Fibroblast of skin of left biceps (primary cell): ENCODE measurements at places on chromosomes 1 and 21.
A peak's percentile ranks its signal among the peaks of the same experiment; 100 is the strongest.

- peak; percentile 88 for DNase-seq
These were observed 228.2 kb upstream of the USP24 start for GRCh38 chr1:55443175-55443915.

- DNase-seq, result peak; percentile 31
These were observed at the start of gene WNT9A for GRCh38 chr1:227947676-227948492. WNT9A (minus strand) TSS chr1:227947932; CDS start chr1:227947887, 45 bp downstream.

DNA sequence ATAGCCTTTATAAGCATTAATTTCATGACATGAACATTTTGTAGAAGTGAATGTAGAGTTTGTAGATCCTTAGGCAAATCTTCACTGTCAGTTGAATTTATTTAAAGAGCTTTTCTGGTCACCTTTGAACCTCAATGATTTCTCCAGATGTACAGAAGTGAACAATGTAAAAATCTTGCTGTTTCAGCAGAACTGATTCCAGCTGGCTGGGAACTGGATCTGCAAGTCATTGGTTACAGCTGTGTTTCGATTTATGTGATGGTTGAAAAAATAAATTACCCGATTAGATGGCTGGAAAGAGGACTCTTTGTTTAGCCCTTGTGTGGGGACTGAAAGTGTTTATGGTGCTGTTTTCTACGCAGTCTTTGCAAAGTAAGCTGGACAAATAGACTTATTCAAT is 849.8 kb downstream of the USP25 start:
- no peak for DNase-seq

DNA sequence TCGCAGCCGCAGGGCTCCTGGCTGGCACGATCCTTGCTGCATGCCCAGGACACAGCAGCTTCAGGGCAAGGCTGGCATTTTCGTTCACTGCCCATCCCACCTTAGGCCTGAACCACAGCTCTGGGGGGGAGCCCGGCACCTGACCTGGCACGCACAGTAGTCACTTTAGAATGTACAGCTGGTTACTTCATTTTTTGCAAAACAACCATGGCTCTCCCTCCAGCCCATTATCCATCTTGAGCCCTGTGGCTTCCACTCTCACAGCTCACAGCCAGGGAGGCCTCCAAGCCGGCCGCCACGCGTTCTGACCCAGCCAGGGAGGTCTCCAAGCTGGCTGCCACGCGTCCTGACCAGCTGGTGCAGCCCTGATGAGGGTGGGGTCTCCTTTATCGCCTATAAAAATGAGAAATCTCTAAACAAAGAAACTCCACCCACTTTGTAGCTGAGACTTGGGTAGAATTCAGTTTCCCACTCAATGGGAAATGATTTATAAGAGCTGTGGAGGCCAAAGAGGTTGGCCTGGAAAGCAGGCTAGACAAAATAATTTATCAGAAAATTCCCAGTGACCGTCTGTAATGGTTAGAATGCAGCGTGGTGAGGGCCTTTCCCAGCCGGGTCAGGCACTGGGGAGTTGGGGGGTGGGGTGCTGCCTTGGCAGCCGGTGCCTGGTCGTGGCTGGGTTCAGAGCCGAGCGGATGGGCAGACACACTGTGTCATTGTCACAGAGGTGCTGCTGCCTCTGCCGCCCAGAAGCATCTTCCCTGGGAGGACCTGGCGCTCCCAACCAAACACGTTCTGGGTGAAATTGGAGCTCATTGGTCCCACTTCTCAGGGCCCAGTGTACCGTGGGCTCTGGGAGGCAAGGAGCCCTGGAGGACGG is 54.6 kb upstream of the ACTRT2 start:
- no peak for DNase-seq
